ENCODE measurements at places on chromosomes 16 and 17.
A peak's percentile ranks its signal among the peaks of the same experiment; 100 is the strongest.

DNA sequence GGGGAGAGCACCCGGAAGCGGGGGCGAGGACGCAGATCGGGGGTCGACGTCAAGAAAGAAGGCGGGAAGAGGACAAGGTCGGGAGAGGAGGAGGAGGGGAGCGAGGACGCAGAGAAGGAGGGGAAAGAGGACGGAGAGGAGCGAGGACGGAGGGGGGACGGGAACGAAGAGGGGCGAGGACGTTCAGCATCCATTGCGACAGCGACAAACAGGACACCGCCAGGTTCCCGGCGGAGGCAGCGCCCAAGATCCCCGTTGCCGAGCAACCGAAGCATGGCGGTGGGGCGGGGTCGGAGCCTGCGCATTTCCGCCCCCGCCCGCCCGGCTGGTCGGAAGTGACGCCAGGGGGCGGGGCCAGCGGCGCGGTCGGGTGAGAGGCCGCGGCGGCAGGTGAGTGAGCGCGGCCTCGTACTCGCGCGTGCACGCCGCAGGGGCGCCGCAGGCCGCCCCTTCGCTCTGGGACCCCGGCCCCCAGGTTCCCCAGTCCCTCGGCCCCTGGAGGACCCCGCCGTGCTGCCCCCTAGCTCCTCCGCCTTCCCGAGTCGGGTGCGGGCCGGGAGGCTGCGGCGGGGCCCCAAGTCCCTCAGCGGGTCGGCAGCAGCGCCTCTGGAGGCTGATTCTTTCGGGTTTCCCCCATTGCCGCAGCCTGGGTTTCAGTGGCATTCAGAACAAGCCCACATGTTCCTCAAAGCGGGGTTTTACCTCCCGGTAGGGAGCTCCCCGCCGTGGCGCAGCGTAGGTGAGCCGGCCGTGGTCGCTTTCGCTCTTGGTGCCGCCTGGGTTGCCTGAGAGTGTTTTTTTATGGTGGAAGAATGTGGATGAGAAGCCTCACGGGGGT is at the start of gene FAM234A:
Gene FAM234A, plus strand, starts transcription at position 354 of the 838 bp plus-strand sequence. CDS start 19,593 bp downstream, outside the sequence.
- peak; percentile 94 for DNase-seq

GRCh38 chr17:32746698-32747097 is 130.2 kb downstream of the MYO1D start:
- DNase-seq, result no peak

DNA sequence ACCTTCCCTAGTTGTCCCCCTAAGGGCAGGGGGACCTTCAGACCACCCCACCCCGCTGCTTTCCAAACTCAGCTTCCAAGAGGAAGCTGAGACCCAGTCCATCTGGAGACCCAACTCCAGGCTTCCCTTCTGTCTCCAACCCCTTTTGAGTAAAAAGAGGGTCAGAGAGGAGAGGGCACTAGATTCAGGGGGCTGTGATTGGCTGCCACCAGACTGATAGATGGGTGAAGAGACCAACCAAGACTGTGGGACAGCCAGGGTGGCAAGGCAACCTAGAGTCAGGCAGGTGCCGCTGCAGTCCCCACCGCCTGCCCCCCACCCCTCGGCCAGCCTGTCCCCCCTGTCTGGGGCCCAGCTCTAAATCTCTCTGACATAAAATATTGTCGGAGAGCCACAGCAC is 92.5 kb downstream of the SDK2 start:
- no peak for DNase-seq

DNA sequence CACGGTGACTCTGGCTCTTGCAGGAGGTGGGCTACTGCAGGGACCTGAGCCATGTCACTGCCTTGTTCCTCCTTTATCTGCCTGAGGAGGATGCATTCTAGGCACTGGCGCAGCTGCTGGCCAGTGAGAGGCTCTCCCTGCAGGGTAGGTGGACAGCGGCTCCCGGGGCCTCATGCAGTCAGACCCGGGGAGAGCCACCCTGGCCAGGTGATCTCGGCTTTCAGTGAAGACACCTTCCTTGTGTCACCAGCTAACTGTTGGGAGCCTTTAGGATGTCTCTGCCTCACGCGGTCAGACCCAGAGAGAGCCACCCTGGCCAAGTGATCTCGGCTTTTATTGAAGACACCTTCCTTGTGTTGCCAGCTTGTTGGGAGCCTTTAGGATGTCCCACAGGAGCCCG is 31.7 kb upstream of the KSR1 start:
- DNase-seq, result no peak

DNA sequence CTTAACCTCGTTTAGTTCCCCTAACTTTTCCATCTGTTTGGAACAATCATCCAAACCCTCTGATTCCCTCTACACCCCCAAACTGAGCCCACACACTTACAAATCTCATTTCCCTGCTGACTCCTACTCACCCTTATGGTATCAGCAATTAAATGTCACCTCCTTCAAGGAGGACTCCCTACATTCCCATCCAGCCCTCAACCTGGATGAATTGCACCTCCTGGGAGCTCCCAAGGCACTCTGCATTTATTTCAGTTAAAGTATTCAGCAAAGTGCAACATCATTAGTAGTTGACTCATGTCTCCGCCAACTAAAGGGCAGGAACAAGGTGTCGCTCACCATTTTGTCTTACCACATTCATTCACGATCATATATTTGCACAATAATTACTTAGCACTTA is 353.5 kb downstream of the TMEM114 start:
- no peak for DNase-seq

GRCh38 chr17:5915337-5915736 is 154.8 kb upstream of the WSCD1 start:
- DNase-seq, result no peak

- no peak for DNase-seq
Measured at GRCh38 chr16:75695708-75696107, 5.6 kb downstream of the DUXB start.

DNA sequence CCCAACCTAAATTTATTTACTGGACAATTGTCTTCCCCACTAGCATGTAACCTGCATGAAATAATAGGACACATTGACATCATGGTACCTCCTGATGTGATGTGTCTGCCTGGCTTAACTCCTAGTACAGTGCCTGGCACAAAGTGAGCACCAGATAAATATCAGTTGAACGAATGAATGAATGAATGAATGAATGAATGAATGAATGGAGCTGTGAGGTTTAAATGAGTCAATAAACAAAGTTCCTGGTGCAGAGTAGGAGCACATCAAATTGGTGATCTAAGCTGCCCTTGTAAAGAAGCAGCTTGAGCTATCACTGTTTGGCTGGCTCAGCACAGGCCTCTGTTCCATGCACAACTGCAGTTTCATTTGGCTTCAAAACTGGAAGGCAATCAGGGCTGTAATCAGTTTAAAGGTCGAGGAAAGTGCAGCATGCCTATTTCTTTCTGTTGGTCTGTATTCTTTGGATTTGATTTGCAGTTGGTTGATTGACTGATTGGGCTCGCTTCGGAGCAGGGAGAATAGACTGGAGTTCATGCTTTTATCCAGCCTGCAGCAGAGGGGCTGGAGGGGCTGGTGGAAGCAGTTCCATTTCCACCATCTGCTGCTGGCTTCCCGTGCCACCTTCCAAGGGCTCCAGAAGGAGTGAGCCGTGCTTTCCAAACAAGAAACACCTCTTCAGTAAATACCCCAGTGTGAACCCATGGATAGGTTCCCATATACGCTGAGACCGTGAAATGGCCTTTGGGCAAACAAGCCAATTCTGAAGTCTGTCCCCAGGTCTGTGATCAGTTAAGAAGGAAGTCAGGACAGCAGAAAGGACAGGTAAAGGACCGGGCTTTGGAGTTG is 54.6 kb downstream of the GPRC5B start:
- DNase-seq, result no peak

DNA sequence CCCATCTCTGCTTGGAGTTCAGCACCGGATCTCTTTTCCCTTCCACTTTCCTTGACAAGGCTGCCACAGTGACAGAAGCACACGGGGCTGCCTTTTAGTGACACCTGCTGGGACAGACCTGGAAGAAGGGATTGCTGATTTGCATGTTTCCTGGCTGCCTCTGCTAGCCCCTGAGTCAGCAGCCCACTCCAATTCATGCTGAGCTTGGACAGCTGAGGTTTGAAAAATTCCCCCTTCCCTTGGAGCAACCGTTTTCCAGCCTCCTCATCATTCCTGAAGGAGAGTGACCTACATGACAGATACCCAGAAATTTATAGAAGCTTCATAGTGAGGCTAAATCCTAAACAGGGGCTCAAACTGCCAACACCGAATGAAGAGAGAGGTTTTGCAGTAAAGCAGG is 18.8 kb upstream of the RBL2 start:
- DNase-seq, result no peak

DNA sequence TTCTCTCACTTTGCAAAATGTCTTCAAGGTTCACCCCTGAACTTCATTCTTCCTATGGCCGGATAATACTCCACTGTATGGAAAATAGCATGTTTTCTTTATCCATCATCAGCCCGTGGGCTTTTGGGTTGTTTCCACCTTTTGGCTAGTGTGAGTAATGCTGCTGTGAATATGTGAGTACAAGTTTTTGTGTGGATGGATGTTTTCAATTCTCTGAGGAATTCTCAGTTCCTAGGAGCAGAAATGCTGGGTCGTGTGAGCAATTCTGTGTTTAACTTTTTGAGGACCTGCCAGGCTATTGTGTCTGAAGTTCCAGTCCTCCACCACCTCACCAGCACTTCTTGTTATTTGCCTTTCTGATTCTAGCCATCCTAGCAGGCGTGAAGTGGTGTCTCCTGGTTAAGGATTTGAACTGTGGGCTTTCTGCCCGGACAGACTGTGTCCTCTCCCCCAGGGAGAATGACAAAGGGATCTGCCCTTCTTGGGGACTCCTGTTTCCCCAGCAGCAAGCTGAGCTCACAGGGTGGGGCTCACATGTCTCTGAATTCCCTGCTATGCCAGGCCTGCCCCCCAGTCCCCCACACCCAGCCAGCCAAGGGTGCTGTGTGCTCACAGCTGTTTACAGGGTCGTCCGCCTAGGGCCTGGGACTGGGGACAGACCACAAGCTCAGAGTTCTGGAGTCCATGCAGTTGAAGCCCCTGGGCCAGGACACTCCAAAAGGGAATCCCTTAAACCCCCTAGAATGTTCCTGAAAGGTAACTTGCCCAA is 92.2 kb upstream of the CIBAR2 start:
- DNase-seq, result no peak

GRCh38 chr16:46889942-46890300 is 5.8 kb downstream of the GPT2 start:
- DNase-seq, result no peak

Measured in CD8-positive, alpha-beta T cell (primary cell).